NCI-H82 (cell line): ENCODE measurements at places on chromosomes 2 and 18.
A peak's percentile ranks its signal among the peaks of the same experiment; 100 is the strongest.

- DNase-seq = peak; percentile 72
Measured at GRCh38 chr2:231297108-231297908, 98.2 kb upstream of the B3GNT7 start.

- peak; percentile 15 for DNase-seq
Measured at GRCh38 chr2:159808032-159808425, 10.0 kb upstream of the CD302 start.

- peak; percentile 21 for DNase-seq
Measured at GRCh38 chr2:27735263-27735904, 36.1 kb upstream of the MRPL33 start.

- DNase-seq = peak; percentile 2
Measured at GRCh38 chr18:28916456-28916855, 739.5 kb upstream of the CDH2 start.

DNA sequence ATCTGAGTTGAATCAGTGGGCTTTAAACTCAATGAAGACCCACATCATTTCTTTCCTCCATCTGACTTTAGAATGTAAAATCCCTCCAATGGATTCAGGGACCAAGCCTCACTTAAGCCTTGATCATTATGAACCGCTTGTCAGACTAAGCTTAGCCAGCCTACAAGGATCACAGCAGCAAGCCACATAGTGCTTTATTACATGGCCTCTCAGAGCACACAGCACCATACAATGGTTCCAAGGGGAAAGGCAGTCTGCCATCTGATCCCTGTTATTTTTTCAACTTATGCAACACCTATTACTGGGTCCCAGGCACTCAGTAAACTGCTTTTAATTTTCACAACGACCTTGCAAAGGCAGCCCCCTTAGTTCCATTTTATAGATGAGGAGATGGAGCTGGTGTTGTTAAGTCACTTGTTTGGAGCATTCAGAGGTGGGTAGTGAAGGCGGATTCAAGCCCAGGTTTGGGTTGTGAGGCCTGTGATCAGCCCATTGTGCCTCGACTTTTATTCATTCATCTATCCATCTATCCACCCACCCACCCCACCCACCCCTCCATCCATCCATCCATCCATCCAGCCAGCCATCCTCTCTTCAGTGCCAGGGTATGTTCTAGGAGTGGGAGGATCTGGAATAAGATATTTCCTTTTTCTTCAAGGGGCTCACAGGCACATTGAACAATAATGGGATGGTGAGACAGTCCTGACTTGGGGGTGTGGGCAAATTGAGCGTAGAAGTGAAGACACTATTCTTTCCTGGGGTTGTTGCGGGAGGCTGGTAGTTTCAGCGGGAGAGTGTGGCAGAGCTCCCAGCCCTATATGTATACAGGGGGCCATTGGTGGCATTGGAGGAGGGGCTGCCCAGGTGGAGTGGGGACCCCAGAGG, 141.2 kb downstream of the MYCN start:
- DNase-seq = peak; percentile 74

GRCh38 chr2:98498703-98499440, 54.2 kb downstream of the INPP4A start:
- DNase-seq = no peak

DNA sequence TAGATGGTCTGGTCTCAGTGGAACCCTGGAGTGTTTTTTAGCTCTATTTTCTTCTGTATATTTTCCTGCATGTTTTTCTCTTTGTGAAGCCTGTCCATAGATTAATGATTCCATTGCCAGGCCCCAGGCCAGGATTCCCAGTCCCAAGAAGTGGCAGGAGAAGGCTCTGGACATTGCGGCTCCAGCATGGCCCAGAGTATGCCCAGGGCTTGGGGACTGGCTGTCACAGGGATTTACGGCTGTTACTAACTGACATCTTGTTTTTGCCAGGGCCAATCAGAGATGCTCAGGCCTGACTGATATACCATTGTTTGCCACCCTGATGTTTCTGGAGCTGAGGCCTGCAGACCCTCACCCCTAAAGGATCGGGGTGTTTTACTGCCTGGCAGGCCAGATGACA, 59.0 kb downstream of the PRKCE start:
- no peak for DNase-seq

- DNase-seq = no peak
Measured at GRCh38 chr2:74894272-74894981, 60.5 kb downstream of the HK2 start.

- no peak for DNase-seq
Measured at GRCh38 chr18:58721566-58722239, 50.4 kb downstream of the MALT1 start.

DNA sequence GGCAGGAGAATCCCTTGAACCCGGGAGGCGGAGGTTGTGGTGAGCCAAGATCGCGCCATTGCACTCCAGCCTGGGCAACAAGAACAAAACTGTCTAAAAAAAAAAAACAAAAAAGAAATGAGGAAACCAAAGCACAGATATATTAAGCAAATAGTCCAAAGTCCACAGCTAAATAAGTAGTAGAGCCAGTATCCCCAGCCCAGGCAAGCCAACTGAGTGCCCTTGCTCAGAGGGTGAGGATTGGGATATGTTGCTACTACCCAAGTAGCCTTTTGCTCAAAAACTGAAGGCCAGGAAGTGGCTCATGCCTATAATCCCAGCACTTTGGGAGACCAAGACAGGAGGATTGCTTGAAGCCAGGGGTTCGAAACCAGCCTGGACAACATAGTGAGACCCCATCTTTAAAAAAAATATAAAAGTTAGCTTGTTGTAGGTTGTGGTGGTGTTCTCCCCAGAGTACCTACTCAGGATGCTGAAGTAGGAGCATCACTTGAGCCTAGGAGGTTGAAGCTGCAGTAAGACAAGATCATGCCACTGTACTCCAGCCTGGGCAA, 5.4 kb downstream of the CFAP36 start:
- DNase-seq = no peak

DNA sequence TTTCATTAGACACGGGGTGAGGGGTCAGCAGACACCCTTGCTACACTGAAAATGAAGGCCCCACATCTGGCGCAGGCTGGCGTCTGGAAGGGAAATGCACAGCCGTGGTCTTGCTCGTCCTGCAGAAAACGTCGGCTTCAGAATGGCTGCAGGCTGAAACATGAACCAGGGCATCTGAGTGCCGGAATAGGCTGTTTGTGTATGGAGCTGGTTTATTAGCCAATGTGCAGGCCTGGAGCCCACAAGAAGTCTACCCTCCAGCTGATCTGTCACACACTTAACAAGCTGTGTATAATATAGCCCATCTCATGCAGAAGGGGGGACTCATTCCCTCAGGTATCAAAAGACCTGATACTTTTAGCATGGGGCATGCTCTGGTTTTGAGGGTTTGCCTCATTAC, 153.4 kb upstream of the SOX11 start:
- DNase-seq = no peak

DNA sequence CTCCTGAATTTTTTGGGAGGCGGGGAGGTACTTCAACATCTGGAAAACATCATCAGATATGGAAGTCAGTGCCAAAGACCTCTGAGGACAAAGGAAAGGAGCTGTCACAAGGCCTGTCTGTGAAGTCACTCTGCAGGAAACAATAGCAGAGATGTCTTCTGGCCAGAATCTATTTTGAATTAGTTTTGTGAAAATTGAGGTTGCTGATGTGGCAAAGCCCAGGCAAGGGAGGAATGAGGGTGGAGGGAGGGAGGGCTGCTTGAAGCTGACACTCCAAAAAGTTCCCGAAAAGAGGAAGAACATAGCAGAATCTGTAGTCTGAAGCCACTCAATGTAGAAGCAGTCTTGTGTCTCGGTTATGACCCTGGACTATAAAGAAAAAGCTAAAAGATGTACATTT, 151.1 kb upstream of the LHCGR start:
- no peak for DNase-seq

DNA sequence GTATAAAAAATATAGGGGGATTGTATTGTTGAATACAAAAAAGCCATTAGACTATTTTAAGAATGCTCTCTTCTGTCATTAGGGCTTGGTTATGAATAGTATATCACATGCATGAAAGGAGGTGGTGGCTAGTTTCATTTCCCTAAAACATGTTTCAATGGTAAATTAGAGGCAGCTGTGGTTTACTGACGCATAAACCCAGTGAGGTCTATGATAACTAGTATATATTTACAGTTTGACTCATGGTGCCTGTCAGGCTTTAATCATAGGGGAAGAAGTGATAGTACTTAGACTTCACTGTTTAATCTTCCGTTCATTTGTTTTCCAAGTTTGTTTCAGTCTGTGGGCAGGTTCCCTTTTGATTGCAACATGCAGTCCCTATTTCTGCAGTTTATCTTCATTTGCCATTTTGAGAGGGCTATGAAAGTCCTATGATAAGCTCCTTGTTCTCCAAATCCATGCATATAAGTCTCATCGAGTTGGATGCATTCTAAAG, 55.1 kb upstream of the MAP4K3 start:
- no peak for DNase-seq

GRCh38 chr2:9057939-9058761, 54.7 kb upstream of the MBOAT2 start:
- DNase-seq = no peak

- DNase-seq = no peak
Measured at GRCh38 chr2:19987936-19988335, 2.0 kb downstream of the WDR35 start.

DNA sequence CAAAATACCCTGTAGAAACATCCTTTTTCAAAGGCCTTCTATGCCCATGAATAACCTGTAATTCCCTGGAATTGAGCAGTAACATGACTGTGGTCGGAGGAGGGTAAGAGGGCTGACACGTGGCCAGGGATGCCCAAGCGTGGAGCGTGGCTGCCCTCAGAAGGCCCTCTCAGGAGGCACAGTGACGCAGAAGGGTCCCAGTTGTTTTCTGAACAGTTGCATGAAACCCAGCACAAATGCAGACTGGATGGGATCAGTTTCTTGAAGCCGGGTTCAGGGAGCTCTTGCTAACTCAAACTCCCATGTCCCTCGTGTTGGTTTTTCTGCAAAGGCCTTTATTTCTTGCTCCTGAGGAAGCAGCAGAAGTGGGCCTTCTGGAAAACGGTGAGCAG, 237.0 kb downstream of the ALPK2 start:
- DNase-seq = no peak

DNA sequence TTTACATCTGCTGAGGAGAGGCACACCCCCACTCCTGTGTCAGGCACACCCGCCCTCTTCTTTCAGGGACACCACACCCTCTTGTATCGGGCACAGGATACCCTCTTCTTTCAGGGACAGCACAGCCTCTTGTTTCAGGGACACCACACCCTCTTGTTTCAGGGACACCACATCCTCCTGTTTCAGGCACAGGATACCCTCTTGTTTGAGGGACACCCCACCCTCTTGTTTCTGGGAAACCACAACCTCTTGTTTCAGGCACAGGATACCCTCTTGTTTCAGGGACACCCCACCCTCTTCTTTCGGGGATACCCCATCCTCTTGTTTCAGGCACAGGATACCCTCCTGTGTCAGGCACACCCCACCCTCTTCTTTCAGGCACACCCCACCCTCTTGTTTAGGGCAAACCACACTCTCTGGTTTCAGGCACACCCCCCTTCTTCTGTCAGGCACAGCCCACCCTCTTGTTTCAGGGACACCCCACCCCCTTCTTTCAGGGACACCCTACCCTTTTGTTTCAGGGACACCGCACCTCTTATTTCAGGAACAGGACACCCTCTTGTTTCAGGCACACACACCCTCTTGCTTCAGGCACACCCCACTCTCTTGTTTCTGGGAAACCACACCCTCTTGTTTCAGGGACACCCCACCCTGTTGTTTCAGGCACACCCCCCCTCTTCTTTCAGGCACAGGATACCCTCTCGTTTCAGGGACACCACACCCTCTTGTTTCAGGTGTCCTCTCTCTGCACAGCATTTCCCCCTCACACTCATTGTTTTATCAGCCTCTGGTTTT, 96.2 kb downstream of the TPO start:
- no peak for DNase-seq

DNA sequence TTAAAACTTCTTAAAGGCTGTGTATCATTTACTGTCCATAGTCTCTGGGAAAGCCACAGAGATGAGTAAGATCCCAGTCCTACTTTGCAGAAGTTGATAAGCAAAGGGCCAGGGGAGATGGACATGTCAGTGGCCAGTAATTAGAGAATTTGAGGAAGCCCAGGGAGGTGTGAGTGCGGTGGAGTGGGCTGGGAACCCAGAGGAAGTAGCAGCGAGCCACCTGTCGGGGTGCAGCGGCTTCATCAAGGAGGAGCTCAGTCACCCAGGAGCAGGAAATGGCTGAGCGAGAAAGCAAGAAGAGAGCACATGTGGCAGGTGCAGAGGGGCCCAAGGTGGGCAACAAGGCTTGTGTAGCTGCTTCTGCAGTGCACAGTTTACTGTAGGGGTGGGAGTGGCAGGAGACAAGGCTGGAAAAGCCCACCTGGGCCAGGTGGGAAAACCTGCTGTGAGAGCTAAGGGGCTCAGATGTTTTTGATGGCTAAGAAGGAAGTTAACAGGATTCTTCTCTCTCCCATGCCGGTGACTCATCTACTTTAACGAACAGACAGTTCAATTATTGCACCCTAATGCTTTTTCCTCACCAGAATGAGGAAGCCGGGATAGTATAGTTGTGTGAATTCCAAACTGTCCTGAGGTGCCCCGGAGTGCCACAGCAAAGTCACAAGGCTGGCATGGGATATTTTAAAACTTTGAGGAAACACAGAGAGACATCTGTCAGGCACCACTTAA, 34.8 kb upstream of the MGAT5 start:
- no peak for DNase-seq

GRCh38 chr2:176172007-176172894, 15.1 kb downstream of the HOXD3 start:
- no peak for DNase-seq

GRCh38 chr2:230642966-230643365, 69.7 kb upstream of the CAB39 start:
- no peak for DNase-seq

GRCh38 chr2:3617198-3617890, 22.4 kb downstream of the COLEC11 start:
- DNase-seq = no peak

GRCh38 chr2:146818122-146818521, 1026.7 kb upstream of the ACVR2A start:
- DNase-seq = no peak

DNA sequence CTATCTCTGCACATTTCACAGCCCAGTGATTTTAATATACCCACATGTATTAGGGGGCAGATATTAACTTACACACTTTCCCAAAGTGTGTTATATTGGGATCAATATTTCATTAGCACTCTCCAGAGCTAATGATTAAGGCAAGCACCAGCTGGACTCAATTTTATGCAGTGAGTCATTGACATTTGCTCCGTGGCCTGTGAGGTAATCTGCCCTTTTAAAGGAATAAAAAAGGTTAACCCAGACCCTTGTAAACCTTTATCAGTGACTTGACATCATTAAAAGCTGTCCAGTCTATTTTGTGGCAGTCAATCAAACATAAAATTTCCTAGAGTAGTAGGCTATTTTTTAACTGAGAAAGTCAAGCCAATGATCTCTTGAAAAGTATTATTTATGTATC, 1870.4 kb upstream of the CELF4 start:
- no peak for DNase-seq

GRCh38 chr18:13382366-13382953, 163.9 kb downstream of the LDLRAD4 start:
- no peak for DNase-seq

GRCh38 chr2:26880910-26881435, 33.0 kb downstream of the DPYSL5 start:
- DNase-seq = no peak

DNA sequence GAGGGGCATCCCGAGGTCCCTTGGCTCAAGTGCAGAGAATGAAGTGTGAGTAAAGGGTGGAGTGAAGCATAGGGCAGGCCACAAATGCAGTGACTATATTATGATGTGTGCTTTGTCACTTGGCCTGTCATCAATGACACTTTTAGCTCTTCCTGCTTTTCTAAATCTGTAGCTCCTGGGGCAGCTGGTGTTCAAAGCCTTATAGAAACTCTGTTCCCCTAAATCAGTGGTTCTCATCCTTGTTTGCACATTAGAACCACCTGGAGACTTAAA, 135.6 kb upstream of the LGALSL start:
- DNase-seq = no peak
